Cortex of kidney (tissue), 1 donor: ENCODE measurements at places on chromosomes 13 and 19.

DNA sequence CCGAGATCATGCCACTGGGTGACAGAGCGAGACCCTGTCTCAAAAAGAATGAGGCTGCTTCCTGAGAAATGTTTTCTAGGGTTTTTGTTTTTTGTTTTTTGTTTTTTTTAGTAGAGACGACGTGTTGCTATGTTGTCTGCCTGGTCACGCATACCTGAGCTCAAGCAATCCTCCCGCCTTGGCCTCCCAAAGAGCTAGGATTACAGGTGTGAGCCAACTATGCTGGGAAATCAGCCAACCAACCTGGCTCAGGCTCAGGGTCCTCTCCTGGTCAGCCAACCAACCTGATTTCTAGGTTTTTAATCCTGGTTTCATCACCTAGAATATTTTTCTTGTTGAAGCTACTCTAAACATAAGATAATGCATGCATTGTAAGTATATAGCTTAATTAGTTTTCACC, 7.8 kb downstream of the DHX34 start:
- no peak for DNase-seq

GRCh38 chr13:44448875-44449274, 75.3 kb downstream of the SERP2 start:
- no peak for DNase-seq

- DNase-seq, result no peak
These were observed 748 bp downstream of the LMNB2 start for GRCh38 chr19:2455851-2456570.

- no peak for DNase-seq
These were observed 150.1 kb downstream of the SHISA2 start for GRCh38 chr13:25901460-25902376.

GRCh38 chr13:20125129-20125782, 35.6 kb downstream of the GJA3 start:
- DNase-seq, result no peak

- no peak for DNase-seq
These were observed 18.3 kb downstream of the SIAH3 start for GRCh38 chr13:45833242-45833641.

DNA sequence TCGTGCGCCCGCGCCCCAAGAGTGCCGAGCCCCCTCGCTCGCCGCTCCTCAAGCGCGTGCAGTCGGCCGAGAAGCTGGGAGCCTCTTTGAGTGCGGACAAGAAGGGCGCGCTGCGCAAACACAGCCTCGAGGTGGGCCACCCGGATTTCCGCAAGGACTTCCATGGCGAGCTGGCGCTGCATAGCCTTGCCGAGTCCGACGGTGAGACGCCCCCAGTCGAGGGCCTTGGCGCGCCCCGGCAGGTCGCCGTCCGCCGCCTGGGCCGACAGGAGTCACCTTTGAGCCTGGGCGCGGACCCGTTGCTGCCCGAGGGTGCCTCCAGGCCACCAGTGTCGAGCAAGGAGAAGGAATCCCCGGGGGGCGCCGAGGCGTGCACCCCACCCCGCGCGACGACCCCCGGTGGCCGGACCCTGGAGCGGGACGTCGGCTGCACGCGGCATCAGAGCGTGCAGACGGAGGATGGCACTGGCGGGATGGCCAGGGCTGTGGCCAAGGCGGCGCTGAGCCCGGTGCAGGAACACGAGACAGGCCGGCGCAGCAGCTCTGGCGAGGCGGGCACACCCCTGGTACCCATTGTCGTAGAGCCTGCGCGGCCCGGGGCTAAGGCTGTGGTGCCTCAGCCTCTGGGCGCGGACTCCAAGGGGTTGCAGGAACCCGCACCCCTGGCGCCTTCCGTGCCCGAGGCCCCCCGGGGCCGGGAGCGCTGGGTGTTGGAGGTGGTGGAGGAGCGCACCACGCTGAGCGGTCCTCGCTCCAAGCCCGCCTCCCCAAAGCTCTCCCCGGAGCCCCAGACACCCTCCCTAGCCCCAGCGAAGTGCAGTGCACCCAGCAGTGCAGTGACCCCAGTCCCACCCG, 7.1 kb downstream of the DNASE2 start:
- DNase-seq, result no peak

DNA sequence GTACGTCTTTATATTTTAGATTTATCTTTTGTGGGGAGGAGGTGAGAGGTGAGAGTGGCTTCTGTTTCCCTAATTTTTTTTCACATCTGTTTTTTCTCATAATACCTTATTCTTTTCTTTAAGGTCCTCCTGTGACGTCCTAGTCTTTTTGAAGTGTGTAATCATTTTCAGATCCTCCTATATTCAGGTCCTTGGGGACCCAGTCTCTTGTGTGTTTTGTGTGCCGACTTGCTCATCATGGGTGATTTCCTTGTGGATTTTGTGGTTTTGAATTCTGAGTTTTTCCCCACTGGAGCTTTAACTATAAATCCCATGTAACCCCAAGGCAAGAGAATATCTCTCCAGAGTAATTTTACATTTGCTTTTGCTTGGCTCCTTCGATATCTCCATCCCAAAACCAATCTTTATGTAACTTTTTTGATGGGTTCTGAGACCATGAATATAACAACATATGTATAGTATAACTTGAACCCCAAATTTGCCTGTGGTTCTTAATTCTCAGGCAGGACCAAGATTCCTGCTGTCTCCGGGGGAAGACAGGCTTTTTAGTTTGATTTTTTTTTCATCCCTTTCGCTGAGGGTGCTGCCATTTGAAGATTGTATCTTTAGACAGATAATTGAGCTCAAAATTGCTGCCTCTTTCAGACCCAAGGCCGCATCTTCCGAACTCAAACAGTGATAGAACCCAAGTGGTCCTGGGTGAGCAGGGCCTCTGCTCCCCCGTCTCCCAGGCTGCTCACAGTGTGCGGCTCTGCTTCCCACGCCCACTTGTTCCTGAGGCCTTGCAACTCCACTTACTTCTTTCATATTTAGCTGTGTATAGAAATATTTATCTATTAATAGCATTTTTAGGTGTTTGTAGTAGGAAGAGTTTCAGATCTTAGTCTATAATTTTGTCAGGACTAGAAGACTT, 59.1 kb upstream of the GPR183 start:
- no peak for DNase-seq

GRCh38 chr19:41744850-41745249, 10.5 kb upstream of the CEACAM6 start:
- no peak for DNase-seq

DNA sequence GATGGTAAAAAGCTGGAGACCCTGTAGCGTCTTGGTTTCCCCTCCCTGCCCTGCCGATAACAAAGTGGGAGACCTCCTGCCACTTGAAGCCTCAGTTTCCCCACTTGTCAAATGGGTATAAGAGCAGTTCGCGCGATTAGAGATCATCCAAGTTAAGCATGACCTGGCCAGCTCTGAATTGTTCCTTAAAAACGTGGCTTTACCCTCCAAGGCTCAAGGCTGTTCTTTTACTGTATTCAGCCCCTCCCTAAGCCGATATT, 421 bp downstream of the TNPO2 start:
- DNase-seq, result no peak

GRCh38 chr19:4359627-4360000, 16.3 kb downstream of the MPND start:
- no peak for DNase-seq

DNA sequence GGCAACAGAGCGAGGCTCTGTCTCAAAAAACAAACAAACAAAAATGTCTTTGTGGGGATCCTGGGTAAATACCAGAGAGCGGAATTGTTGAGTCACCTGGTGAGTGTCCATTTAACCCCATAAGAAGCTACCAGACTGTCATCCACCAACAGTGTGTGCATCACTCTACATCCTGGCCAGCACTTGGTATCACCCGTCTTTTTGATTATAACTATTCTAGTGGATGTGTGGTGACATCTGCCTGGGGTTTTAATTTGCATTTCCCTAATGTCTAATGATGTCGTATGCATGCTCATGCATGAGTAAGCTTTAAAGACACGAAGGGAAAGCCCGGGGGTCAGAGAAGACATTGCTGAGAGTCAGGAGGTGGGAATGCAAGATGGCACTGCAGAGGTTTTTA, 126.7 kb upstream of the MRI1 start:
- no peak for DNase-seq

DNA sequence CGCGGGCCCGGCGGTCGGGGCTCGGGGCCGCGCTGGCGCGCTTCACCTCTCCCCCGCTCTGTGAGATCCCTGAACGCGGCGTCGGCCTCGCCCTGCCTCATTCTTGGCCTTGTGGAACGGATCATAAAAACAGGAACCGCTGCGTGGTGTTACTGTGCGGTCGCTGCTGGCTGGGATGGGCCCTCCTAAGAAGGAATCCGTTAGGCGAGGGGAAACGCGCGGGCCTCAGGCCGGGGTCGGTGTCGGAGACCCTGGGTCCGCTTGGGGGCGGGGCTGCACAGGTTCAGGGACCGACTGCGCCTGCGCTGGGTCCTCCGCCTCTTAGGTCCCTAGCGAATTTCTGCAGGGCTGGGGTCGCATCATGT, 381 bp downstream of the CKAP2 start:
- DNase-seq, result peak; percentile 6

DNA sequence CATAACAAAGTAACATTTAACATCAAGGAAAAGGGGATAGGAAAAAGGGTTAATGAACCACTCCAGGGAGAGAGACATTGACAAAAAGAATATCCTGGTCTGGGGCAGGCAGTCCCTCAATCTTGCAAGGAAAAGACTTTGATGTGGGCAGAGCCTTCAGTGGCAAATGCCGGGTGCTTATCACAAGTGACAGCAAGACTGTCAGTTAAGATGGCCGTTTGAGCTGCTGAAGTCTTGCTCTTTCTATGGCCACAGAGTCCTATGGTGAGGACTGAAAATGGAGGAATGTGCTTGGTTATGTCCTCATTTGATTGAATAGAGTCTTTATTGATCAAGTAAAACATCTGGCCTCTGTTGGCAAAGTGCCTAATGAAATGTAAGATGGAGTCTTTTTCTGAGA, 112.1 kb downstream of the B3GLCT start:
- no peak for DNase-seq

GRCh38 chr19:48648134-48648533, 2.1 kb upstream of the CA11 start:
- no peak for DNase-seq

DNA sequence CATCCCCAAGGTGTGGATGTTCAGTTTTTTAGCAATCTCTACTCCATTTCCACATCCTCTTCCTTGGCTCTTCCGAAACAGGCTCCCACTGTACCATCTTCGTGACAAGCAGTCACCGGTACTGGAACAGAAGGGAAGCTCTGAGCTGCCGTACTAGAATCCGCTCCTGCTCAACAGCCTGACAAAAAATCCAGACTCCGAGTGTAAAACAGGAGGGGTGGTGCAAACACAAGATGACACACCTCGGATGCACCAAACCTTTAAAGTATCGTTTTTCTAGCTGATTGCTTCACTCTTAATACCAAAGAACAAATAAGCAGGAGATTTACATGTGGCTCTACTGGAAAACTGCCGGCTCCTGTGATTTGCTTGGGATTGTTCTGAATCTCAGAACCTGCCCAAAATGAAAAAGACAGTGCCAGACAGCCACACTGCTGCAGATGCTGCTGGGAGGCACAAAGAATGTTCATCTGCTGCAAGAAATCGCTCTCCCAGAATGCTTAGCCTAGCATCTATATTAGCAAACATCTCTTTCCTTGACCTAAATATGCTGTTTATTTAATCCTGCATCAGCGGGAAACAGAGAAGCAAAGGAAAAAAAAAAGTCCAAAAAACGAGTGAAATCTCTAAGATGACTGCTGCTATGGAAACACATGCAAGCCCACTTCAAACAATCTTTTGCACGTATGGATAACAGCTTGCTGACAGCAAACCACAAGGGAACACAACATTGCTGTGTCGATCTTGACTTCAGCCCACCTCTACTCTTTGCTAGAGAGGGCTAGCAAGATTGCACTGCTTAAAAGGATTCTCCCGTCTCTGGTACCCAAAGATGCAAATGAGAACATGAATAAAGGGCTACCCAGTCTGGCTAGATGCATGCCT, 38.0 kb upstream of the DOCK9 start:
- DNase-seq, result no peak

- no peak for DNase-seq
These were observed 2.4 kb downstream of the IRS2 start for GRCh38 chr13:109783815-109784589.

DNA sequence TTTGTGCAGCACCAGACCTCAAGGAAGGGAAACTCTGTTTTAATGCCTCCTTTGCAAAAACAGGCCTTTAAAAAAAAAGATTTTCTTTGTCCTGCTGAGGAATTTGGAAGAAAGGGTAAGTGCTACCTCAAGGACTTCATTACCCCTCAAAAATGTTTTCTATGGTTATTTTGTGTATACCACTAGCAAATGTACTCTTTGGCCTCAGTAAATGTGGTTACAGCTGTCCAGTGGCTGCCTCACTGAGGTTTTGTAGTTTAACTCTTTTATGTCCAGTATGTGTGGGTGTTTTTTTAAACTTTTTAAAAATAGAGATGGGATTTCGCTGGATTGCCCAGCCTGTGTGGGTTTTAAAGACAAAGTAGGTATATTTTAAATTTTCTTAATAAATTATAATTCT, 42.2 kb upstream of the TSC22D1 start:
- DNase-seq, result no peak

DNA sequence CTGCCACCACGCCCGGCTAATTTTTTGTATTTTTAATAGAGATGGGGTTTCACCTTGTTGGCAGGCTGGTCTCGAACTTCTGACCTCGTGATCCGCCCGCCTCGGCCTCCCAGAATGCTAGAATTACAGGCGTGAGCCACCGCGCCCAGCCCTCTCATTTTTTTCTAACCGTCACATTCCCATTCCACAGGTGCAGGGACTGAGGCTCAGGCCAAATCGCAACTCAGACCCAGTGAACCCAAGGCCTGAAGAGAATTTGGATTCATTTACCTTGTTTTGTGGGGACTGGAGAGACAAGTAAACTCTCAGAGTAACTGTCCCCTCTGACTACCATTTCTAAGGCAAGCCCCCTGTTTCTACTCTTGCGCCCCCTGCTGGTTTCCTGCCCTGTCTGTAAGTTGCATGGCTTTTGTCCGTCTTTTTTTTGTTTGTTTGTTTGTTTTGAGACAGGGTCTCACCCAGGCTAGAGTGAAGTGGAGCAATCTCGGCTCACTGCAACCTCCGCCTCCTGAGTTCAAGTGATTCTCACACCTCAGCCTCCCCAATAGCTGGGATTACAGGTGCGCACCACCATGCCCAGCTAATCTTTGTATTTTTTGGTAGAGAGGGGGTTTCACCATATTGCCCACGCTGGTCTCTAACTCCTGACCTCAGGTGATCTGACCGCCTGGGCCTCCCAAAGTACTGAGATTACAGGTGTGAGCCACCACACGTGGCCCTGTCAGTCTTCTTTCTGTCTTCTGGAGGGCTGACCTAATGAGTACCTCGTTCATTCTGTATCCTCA, 2.3 kb upstream of the STRN4 start:
- no peak for DNase-seq

GRCh38 chr19:3282564-3282963, 58.1 kb downstream of the CELF5 start:
- DNase-seq, result no peak

DNA sequence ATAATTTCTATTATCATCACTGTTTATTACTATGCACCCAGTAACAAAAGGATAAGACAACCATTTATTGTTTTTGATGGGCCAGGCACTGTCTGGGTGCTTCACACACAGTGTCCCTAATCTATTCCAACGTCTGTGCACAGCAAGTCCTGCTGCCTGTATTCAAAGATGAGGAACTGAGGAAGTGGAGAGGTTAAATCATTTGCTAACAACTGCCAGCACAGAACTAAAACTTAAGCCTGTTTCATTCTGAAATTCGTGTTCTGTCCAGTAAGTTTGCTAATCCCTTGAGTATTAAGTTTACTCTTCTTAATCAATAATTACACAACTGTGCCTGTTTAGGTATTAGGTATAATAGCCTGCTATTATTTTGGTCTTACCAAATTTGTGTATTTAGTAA, 41.9 kb downstream of the TEX26 start:
- DNase-seq, result no peak
